Activated CD4-positive, alpha-beta memory T cell treated with anti-CD3 and anti-CD28 coated beads, Interleukin-2, amount 10 ng/mL, durations not matched to agents 7 days and 5 days (primary cell): ENCODE measurements at places on chromosomes 16 and 17. TPM values are rescaled to one million over a fixed set of nuclear protein-coding genes. Genes with fewer than 3 reads are reported as not detected.

RAMP2 gene
- not detected for total RNA-seq

CCL16 gene
- not detected for total RNA-seq

CAVIN1 gene
- total RNA-seq: 1.1 TPM

DNA sequence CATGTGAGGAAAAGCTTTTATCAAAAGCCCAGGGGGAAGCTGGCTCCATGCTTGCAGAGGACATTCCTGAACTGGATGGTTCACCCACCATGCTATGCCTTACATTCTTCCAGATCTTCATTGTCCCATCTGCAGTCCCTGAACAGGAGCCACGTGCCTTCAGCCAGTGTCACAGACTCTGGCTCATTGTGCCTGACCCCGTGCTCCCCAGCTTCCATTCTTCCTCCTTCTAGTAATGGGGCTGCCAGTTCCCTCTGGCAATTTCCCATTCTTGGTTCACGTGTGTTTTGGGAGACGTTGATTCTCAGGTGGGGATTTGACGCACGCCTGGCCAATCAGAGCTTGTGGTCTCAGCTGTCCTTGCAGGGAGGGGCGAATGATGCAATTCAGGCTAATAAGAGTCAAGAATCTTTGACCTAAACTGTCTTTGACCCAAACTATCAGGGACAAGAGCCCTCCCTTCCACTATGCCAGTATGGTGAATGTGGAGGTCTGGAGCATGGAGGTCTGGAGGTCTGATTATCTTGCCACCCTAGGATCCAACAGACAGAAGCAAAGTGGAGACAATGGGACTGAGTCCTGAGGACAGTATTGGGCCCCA is 52.7 kb downstream of the IRX6 start:
- H3K36me3 ChIP-seq: no peaks in the 10 kb centered on the region
- DNase-seq: no peak
- H3K27me3 ChIP-seq: peaks cover 9% of the 10 kb centered on the region
- no peak overlapping the region for H3K27ac ChIP-seq
- H3K4me3 ChIP-seq: no peak overlapping the region

DNA sequence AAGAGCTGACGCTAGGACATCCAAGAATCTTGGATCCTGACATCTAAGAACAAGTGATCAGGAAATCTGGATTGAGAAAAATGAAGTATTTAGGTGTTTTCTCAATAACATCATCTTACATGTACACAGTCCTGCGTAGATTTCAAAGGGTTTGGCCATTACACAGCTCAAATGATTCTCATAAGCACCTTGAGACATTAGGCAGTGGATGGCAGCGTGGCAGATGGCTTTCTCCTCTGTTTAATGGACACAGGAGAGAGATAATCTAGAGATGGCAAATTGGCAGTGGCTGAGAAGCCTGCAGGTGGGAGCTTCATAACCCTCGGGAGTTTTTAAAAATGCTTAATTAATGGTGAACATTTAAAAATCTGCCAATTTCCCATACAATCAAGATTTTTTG is 137.5 kb downstream of the ZFHX3 start:
- DNase-seq: no peak
- no peak overlapping the region for H3K27ac ChIP-seq
- no peak overlapping the region for H3K4me3 ChIP-seq

SPNS1 gene
- 20.6 TPM for total RNA-seq

- no peak for DNase-seq
- H3K36me3 ChIP-seq: peaks cover 98% of the 10 kb centered on the region
- H3K27me3 ChIP-seq: no peaks in the 10 kb centered on the region
- H3K4me1 ChIP-seq: peaks cover 12% of the 10 kb centered on the region
- H3K27ac ChIP-seq: no peak overlapping the region
Measured at GRCh38 chr16:2764718-2765117, 12.3 kb downstream of the SRRM2 start.

GRCh38 chr16:87856791-87857228 is 12.5 kb downstream of the SLC7A5 start:
- H3K27me3 ChIP-seq: no peaks in the 10 kb centered on the region
- no peak for DNase-seq
- peak overlapping the region; percentile 90 for H3K27ac ChIP-seq
- peak overlapping the region; percentile 72 for H3K4me3 ChIP-seq
- H3K4me1 ChIP-seq: peaks cover 88% of the 10 kb centered on the region
- H3K36me3 ChIP-seq: peaks cover 80% of the 10 kb centered on the region

- peaks cover 10% of the 10 kb centered on the region for H3K4me1 ChIP-seq
- H3K27ac ChIP-seq: no peak overlapping the region
- H3K36me3 ChIP-seq: no peaks in the 10 kb centered on the region
Measured at GRCh38 chr17:57512691-57513090, 232.4 kb downstream of the CCDC182 start.

- no peaks in the 10 kb centered on the region for H3K27me3 ChIP-seq
Measured at GRCh38 chr17:57110152-57110542, 25.1 kb downstream of the AKAP1 start.

DNA sequence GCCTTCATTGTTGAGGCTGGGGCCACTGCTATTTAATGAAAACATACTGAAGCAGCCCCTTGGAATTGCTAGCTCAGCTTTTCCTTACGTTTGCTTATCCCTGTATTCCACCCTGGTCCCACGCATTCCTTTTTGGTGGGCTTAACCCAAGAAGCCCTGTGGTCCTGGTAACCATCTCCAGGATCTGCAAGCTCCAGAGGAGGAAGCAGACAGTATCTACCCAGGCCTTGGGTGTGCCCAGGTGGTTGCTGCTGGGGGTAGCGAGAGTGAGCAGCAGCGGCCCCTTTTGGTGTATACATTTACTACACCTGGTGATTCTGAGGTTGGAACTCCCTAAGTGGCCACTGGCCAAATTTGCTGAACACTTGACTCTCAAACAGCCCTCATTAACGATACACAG is 97.7 kb downstream of the CBLN1 start:
- no peak for DNase-seq
- no peaks in the 10 kb centered on the region for H3K4me1 ChIP-seq
- H3K27me3 ChIP-seq: no peaks in the 10 kb centered on the region
- H3K4me3 ChIP-seq: no peak overlapping the region

DNA sequence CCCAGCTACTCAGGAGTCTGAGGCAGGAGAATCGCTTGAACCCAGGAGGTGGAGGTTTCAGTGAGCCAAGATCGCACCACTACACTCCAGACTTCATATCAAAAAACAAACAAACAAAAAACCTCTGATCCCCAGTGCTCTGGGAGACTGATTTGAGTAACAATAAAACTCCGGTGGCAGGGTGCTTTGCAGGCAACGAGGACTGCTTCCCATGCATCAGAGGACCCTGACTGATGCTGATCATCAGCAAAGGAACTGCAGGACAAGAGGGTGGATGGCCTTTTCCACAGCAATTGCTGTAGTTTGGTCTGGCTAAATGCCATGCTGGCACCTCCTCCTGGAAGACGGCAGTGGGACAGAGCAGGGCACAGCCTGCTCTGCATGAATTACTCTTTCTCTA is 6.4 kb upstream of the SLC39A11 start:
- DNase-seq: no peak
- H3K36me3 ChIP-seq: no peaks in the 10 kb centered on the region
- peaks cover 13% of the 10 kb centered on the region for H3K27me3 ChIP-seq
- H3K27ac ChIP-seq: no peak overlapping the region
- no peak overlapping the region for H3K4me3 ChIP-seq
- no peaks in the 10 kb centered on the region for H3K4me1 ChIP-seq

PIK3R6 gene
- 2.0 TPM for total RNA-seq

GRCh38 chr17:57269052-57269451 is 12.7 kb downstream of the MSI2 start:
- no peak for DNase-seq
- H3K4me1 ChIP-seq: peaks cover 28% of the 10 kb centered on the region

GRCh38 chr16:13638218-13638617 is 281.7 kb upstream of the ERCC4 start:
- no peak overlapping the region for H3K27ac ChIP-seq
- no peak for DNase-seq
- H3K4me3 ChIP-seq: no peak overlapping the region
- H3K36me3 ChIP-seq: no peaks in the 10 kb centered on the region

CEP295NL gene
- not detected for total RNA-seq

DNA sequence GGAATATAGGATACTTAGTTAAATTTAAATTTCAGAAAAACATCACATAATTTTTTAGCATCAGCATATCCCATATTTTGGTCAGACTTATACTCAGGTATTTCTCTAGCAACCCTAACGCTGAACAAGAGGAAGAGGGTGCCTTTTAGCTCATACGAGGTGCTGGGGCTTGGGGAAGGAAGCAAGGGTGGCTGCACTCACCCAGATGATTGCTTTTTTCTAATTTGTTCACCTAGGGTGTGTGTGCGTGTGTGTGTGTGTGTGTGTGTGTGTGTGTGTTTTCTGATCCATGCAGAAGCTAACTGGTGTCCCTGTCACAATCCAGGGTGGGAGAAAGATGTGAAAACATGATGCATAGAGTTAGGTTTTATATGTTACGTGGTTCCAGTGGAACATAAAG is 81.2 kb downstream of the WNT3 start:
- no peak for DNase-seq
- no peak overlapping the region for H3K27ac ChIP-seq
- H3K4me3 ChIP-seq: no peak overlapping the region

DNA sequence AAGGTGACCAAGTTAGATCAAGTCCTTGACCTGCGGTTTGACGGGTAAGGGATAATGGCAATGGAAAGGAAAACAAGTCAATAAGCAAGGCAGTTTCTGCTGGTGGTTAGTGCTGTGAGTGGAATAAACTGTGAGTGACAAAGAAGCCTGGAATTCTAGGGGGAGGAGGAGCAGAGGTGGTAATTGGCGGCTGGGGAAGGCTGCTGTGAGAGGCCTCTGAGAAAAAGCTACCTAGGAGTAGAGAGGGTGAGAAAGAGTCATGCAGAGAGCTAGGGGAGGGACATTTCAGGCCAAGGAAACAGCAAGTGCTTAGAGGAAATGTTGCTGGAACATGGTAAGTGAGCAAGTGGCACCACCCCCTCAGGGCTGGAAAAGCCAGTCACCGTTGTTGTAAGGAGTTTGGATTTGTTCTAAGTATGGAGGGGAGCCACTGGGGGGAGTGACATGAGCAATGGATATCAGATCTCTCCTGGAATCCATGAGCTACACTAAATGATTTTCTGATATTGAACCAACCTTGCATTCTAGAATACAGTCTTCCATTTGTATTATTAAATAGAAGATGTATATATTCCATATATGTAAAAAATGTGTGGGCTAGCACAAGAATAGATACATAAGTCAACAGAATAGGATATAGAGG is 6.7 kb downstream of the NLRC3 start:
- no peak for DNase-seq
- H3K36me3 ChIP-seq: peaks cover 61% of the 10 kb centered on the region
- no peak overlapping the region for H3K4me3 ChIP-seq
- no peaks in the 10 kb centered on the region for H3K27me3 ChIP-seq
- peaks cover 33% of the 10 kb centered on the region for H3K4me1 ChIP-seq
- H3K27ac ChIP-seq: no peak overlapping the region

SDF2 gene
- 49.0 TPM for total RNA-seq

- DNase-seq: no peak
- H3K4me1 ChIP-seq: no peaks in the 10 kb centered on the region
- H3K27ac ChIP-seq: no peak overlapping the region
- no peaks in the 10 kb centered on the region for H3K36me3 ChIP-seq
- no peaks in the 10 kb centered on the region for H3K27me3 ChIP-seq
Measured at GRCh38 chr16:88499292-88499691, 46.2 kb downstream of the ZFPM1 start.

DNA sequence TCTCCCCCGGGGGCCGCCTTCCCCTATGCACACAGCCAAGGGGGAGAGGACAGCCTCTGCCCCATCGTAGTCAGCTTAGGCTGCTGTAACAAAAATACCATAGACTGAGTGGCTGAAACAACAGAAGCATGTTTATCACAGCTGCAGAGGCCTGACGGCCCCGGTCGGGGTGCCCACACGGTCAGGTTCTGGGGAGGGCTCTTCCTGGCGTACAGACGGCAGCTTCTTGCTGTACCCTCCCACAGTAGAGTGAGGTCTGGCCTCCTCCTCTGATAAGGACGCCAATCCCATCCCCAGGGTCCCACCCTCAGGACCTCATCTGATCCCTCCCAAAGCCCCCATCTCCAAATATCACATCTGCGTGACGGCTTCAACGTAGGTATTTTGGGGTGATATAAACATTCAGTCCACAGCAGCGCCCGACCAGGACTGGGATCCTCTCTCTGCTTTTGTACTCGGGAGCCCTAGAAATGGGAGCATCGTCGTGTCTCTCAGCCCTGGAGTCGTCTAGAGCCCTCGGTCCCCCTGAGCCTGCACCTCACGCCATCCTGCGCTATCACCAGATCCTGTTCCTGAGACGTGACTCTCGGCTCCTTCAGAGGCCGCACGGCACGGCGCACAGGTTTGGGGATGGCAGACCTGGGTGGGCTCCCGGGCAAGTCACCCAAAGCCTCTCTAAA is 67.8 kb downstream of the RPH3AL start:
- H3K27me3 ChIP-seq: no peaks in the 10 kb centered on the region
- H3K4me1 ChIP-seq: no peaks in the 10 kb centered on the region
- H3K27ac ChIP-seq: no peak overlapping the region
- H3K36me3 ChIP-seq: no peaks in the 10 kb centered on the region
- H3K4me3 ChIP-seq: no peak overlapping the region

DNA sequence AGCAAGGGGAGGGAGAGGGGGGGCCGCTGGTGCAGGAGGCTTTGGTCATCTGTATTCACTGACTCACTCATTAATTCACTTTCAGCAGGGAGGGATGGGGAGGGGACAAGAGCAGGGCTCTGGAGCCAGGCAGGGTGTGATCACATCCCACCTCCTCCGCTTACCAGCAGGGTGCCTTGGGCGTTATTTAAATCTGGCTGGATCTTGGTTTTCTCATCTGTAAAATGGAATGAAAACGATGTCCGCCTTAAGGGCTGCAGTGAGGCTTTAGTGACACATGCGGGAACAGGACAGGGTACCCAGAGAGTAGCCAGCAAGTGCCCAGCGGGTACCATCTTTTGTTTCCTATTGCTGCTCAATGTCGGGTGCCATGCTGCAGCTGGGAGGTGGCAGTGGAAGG is 161.0 kb downstream of the GSG1L start:
- H3K36me3 ChIP-seq: no peaks in the 10 kb centered on the region
- H3K4me1 ChIP-seq: no peaks in the 10 kb centered on the region
- no peak overlapping the region for H3K4me3 ChIP-seq
- DNase-seq: no peak
- peaks cover 4% of the 10 kb centered on the region for H3K27me3 ChIP-seq
- H3K27ac ChIP-seq: no peak overlapping the region

DNA sequence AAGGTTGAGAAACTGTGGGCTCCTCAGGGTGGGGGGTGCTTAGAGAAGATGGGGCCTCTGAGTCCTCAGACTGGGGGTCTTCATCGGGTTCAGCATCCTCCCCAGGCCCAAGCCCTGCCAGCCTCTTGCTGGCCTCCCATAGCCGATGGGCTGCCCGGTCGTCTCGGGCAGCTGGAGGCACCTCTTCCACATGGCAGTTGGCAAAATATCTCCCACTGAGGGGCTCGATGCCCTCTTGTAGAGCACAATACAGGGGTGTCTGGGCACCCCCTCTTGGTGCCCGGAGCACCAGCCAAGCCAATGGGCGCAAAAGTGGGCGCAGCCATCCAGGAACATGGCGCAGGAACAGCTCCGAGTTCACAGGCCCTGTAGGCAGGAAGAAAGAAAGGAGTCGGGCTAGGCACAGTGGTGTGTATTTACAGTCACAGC is 1.0 kb upstream of the FLOT2 start:
- peaks cover 71% of the 10 kb centered on the region for H3K4me1 ChIP-seq
- DNase-seq: no peak
- no peaks in the 10 kb centered on the region for H3K27me3 ChIP-seq
- H3K4me3 ChIP-seq: peak overlapping the region; percentile 2
- peak overlapping the region; percentile 95 for H3K27ac ChIP-seq

GRCh38 chr16:83955218-83956130 is 2.4 kb downstream of the OSGIN1 start:
- H3K27me3 ChIP-seq: peaks cover 6% of the 10 kb centered on the region
- no peak overlapping the region for H3K27ac ChIP-seq
- DNase-seq: no peak
- H3K4me1 ChIP-seq: peaks cover 8% of the 10 kb centered on the region
- H3K36me3 ChIP-seq: no peaks in the 10 kb centered on the region
- no peak overlapping the region for H3K4me3 ChIP-seq

OR1F1 gene
- total RNA-seq: not detected
